ENCODE measurements at places on chromosomes 12 and 14.
A peak's percentile ranks its signal among the peaks of the same experiment; 100 is the strongest.

GRCh38 chr14:39491134-39491571 is 58.9 kb upstream of the FBXO33 start:
- no peak for DNase-seq

DNA sequence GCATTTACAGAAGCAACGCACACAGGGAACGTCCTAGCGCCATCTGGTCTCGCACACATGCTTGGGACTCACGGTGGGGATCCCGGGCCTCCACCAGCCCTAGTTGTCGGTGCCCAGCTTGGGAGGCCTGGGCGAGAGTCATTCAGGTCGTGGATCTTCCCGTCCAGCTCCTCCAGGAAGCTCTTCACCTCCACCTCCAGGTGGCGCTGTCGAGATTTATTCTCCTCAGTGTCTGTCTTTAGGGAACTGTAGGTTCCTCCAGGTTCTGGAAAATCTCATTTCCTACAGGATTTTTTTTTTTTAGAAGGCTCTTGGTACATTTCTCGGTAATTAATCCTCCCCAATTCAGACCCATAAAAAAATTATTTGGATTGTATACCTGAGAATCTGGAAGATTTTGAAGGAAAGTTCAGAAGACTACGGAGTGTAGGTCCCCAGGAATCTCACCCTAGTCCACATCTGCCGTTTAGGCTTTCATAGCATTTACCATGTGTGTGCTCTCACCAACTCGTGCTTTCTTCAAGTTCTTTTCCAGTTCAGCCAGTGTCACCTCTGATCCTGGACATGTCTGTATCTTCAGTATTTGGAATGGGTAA is 910.0 kb downstream of the TMEM121 start:
- peak; percentile 63 for DNase-seq

DNA sequence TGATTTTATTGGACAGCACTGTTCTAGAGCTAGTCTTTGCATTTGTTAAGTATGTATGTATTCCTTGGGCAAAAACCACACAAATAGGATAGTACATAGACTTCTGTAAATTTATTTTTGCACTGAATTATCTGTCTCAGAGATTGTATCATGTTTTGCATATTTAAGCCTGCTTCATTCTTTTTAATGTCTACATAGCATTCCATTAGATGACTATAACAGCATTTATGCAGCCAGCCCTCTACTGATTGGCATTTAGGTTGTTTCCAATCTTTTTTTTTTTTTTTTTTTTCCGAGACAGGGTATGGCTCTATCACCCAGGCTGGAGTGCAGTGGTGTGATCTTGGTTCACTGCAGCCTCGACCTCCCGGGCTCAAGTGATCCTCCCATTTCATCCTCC is 34.5 kb downstream of the SYNDIG1L start:
- no peak for DNase-seq

DNA sequence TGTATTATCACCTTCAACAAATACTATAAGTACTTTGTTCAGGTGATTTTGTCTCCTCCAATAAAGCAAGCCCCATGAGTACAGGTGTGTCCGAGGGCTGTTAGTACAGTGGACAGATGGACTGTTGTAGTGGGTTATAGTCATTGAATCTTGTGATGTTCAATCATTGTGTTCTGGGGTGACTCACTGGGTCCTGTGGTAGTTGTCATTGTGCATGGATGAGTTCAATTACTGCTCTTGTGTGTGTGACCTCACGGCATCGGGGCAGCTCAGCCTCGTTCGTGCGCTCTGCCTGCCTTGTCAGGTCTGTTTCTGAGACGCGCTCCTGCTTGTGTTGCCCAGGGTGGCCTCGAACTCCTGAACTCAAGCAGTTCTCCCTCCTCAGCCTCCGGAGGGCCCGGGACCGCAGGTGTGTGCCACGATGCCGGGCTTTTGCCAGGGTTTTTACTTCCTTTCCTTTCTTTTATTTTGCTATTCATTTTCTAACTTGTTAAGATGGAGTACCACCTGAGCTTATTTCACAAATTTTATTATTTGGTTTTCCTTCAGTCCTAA is 72.2 kb downstream of the DDX51 start:
- DNase-seq, result no peak

GRCh38 chr12:118055144-118055557 is 5.8 kb downstream of the WSB2 start:
- peak; percentile 61 for DNase-seq

- no peak for DNase-seq
Observed at GRCh38 chr14:102775855-102776760, 1.1 kb upstream of the TRAF3 start.

DNA sequence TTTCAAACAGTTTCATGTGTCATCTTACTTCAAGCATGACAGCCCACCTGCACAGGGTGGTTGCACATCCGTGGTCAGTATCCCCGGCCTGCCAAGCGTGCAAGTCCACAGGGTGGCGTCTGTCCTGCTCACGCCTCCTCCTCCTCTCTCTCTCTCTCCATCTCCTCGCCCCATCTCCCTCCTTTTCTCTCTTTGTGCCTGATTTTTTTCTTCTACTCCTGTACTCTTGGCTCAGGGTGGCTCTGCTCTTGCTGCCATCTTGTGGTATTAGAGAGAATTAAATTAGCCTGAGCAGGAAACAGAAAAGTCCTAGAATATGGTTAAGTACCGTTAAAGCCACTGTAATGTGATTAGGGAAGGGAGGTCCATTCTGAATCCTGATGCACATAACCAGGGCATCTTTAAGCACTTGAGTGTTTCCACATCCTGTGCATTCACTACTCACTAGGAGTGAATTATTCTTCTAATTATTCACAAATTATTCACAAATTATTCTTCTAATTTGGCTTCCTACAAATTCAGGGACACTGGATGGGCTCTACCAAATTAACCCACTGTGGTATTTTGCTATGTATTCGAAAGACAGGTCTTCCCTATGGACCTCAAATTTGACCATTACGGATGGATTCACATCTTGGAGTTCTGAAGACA is 25.5 kb upstream of the DTX1 start:
- DNase-seq, result no peak

GRCh38 chr12:68630050-68630449 is 19.4 kb downstream of the RAP1B start:
- DNase-seq, result no peak

DNA sequence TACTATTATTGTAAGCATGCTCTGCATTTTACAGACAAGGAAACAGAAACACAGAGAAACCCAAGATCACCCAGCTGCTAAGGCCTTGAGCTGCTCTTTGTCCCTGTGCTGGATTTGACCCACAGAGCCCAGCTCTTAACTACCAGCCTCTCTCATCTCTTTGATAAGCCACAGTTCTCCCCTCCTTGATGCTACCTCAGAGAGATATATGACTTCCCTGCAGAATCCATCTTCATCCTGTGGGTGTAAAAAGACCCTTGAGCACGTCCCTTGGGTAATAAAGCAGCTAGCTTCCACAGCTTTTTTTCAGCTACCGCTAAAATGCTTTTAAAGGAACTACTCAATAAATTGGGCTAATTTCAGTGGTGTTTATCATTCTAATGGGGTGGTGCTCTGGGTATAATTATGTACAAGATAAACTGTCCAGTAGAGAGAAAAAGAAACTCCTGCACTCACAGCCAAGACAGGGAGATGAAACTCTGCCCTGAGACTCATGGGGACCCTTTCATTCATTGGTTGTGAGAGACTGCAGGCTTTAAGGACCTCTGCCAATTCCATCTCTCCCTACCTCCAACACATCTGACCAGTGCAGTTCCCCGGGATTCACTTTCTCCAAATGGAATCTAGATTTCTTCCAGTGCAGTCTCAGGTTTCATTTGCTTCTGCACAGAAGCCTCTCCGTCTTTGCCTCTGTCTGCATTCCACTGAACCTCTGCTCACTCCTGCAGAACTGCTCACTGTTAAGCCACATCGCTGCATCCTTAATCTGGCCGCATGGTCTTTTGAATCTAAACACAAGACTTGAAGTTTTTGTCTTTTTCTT is 24.7 kb upstream of the NTF3 start:
- no peak for DNase-seq

- no peak for DNase-seq
Observed at GRCh38 chr12:107492393-107493134, 193.0 kb upstream of the PWP1 start.

DNA sequence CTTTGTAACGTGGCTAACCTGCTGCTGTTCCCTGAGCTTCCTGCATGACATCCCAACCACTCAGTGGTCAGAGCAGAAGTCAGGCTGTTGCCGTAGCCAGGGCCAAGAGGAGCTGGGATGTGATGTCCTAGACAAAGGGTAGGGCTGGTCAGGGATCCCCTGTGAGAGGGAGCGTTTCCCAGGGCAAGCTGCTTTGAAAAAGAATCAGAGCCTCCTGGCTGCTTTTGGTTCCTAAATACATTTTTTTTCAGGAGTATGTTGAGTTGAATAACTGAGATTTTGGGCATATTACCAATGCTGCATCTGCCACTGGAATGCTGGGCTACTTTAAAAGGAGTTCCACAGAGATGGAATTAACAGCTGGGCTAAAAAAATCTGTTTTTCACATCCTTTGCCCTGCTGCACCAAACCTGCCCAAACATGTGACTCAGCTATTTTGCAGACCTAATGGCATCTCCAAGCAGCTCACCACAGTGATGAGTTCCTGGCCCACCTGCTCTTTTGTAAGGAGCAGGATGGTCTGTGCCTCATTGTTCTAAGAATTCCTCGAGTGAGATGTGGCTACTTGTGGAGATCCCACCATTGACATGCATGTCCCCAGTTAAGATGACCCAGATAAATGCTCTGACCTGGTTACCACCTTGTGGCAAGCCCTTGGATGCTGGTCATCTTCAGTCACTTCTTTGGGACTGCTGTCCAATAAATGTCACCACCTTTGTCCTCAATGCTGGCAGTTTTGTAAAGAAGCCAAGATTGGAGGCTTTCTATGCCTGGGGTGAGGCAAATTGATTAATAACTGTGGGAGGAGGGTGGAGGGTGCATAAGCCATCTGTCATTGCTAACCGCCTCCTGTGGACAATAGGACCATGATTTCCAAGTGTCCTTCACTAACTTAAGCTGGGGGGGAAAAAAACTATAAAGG is 24.1 kb downstream of the ANKRD13A start:
- DNase-seq, result no peak

- no peak for DNase-seq
Observed at GRCh38 chr12:13104409-13104808, 942 bp upstream of the GSG1 start.

- no peak for DNase-seq
Observed at GRCh38 chr14:105073720-105074600, 8.7 kb upstream of the GPR132 start.

- peak; percentile 3 for DNase-seq
Observed at GRCh38 chr12:107091989-107092641, 1.2 kb downstream of the CRY1 start.

DNA sequence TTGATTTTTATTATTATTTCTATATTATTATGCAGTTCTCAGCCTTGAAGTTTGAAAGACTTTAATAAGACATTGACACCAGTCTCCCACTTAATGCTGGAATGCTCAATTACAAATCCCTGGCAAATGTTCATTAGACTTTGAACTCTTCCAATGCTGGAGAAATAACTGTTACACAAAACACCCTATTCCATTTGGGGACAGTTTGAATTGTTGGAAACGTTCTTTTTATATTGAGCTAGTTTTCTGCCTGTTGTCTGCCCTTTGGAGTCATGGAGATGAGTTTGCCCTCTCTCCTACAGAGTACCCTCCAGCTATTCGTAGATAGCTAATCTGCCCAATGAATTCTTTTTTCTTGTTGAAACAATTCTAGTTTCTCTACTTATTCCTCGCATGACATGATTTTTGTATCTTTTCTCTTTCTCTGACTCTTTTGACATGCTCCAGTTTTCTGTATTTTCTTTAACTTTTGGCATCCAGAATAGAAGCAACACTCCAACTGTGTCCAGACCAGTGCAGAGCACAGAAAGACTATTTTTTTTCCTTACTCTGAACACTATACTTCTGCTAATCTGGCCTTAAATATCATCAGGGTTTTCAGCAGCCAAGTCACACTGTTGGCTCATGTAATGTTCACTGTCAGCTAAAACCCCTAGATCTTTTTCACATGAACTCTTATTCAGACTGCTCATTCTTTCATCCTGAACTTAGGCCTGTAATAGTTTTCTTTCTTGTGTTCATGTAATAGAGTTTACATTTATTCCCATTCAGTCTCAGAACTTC is 379.3 kb downstream of the RAD51B start:
- no peak for DNase-seq

DNA sequence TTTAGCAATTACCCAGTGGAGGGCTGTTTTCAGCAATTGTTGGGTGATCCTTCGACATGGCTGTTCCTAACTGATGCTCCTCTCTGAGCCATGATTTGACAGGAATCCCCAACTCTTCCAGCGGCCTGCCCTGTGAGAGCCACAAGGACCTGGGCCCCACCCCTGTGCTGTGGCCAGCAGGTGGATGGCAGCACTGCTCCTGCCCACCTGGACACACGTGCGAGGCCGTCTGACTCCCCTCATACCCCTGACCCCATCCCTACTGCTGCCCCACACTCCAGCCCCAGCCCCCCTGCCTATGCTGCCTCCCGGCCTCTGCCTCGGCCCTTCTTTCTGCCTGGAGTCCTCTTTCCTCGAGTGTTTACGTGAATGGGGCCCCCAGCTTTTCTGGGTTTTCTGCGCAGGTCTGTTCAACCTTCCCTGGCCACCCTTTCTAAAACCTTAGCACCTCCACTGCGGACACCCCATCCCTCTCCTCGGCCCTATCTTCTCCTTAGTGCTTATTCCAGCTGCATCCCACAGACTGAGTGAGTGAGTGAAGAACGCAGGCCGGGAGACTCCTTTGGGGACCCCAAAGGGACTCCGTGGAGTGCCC is 111.4 kb downstream of the DICER1 start:
- DNase-seq, result no peak

DNA sequence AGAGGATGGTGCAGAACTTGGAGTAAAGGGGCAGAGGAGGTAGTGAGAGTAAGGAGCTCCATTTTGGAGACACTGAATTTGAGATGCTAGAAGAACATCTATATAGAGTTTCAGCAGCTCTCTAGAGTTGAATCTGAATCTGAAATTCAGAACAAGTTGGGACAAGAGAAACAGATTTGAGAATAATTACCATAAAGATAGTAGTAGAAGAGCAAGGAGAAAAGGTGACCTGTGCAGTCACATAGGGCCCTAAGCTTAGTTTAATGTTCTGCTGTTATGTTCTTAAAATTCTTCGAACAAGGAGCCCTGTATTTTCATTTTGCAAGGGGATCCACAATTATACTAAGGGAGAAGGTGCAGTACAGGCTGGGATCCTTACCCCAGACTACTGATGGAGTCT is 7.4 kb downstream of the REM2 start:
- DNase-seq, result no peak

- DNase-seq, result no peak
Observed at GRCh38 chr12:132105467-132105866, 38.7 kb downstream of the DDX51 start.

Data from stimulated activated CD4-positive, alpha-beta T cell treated with anti-CD3 and anti-CD28 coated beads, Interleukin-12 subunit alpha, Interleukin-12 subunit beta, amount 100 ng/mL, for 48 hours (primary cell).